CD4-positive, alpha-beta T cell treated with Interleukin-6 for 4 hours (primary cell): ENCODE measurements at places on chromosomes 4 and X.

DNA sequence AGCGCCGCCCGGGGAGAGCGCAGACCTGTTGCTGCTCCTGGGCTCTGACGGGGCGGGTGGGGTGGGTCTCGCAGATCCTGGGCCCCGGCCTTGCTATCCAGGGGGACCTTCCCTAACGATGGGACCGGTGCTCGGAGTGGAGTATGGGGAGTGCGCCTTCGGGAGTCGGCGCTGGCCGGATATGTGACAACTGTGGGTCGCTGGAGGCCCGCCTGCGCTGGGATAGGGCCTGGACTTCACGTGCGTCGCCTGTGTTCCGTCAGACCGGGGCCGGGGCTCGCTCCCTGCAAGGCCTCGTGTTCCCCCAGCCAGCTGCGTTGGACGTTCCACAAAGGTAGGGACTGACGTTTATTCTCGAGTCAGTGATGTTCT is 1.3 kb downstream of the TBL1X start:
- DNase-seq = peak; percentile 26

DNA sequence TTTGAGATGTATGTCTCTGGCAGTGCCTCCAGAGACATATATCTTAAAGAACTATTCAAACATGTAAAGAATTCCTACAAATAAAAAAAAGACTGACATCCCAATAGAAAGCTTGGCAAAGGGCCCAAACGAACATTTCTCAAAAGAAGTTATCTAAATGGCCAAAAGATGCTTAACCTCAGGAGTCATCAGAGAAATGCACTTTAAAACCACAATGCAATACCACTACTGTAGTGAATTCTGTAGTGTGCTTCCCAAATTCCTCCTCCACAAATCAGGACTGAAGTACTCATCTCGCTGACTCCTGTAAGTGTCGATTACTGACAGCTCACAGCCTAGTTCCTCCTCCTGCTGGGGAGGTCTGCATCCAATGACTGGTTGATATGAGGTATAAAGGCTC is 129.0 kb upstream of the MAMLD1 start:
- no peak for DNase-seq

GRCh38 chr4:110620691-110621327 is 2.1 kb downstream of the PITX2 start:
- DNase-seq = no peak

GRCh38 chr4:60945641-60946040 is 254.5 kb upstream of the ADGRL3 start:
- no peak for DNase-seq

GRCh38 chr4:38751341-38752010 is 31.3 kb downstream of the TLR10 start:
- DNase-seq = no peak

- no peak for DNase-seq
Measured at GRCh38 chr4:137510557-137511265, 21.6 kb downstream of the PCDH18 start.
